ENCODE measurements at places on chromosomes 3 and 15.

GRCh38 chr15:36632226-36632625 lies 52.8 kb downstream of the CDIN1 start:
- no peaks in the 10 kb centered on the region for H3K36me3 ChIP-seq
- H3K27ac ChIP-seq, result no peak overlapping the region
- H3K4me3 ChIP-seq, result no peak overlapping the region
- DNase-seq, result no peak
- no peaks in the 10 kb centered on the region for H3K4me1 ChIP-seq

DNA sequence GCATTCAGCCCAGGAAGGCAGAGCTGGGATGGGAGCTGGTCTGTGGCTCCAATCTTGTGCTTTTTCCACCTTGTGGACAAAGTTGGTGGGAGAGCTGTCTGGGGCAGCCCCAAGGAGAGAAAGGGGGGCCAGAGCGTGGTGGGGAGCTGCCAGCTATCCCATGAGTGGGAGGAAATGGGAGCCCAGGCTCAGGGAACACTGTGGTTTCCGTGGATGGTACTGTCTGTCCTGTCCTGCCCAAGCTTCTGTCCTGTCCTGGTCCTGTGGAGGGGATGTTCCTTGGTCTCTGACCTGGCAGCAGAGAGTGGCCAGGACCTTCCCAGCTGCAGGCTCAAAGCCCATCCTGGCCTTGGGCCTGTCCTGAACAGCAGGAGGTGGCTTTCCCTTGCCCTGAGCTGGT lies 72.6 kb upstream of the SEC13 start:
- no peak overlapping the region for H3K4me3 ChIP-seq
- H3K4me1 ChIP-seq, result peaks cover 13% of the 10 kb centered on the region
- H3K27ac ChIP-seq, result no peak overlapping the region
- no peak for DNase-seq
- no peaks in the 10 kb centered on the region for H3K36me3 ChIP-seq

DNA sequence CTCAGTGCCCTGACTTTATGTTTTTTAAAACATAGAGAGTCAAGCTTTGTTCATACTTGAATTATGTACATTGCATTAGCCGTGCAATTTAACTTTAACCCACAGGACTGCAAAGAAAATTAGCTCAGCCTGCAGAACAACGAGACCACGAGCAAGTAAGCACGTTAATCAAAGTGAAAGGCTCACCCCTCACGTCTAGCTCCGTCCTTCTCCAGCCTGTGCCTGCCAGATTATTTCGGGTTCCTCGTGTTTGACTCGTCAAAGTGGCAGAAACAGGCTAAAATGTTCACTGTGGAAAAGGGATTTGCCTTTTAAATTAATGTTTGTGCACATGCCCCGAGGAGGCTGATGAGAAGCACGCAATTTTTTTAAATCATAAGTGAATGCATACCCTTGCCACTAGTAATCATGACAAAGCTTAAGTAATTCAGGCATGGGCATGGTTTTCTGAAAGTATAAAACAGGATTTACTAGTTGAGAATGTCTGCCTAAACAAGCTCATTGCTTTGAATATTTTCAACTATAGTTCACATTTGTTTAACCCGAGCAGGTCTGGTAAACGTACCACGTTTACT lies 15.3 kb downstream of the ZBTB38 start:
- no peak overlapping the region for H3K4me3 ChIP-seq
- H3K4me1 ChIP-seq, result no peaks in the 10 kb centered on the region
- DNase-seq, result no peak
- H3K27ac ChIP-seq, result no peak overlapping the region
- H3K27me3 ChIP-seq, result no peaks in the 10 kb centered on the region
- H3K36me3 ChIP-seq, result no peaks in the 10 kb centered on the region

DNA sequence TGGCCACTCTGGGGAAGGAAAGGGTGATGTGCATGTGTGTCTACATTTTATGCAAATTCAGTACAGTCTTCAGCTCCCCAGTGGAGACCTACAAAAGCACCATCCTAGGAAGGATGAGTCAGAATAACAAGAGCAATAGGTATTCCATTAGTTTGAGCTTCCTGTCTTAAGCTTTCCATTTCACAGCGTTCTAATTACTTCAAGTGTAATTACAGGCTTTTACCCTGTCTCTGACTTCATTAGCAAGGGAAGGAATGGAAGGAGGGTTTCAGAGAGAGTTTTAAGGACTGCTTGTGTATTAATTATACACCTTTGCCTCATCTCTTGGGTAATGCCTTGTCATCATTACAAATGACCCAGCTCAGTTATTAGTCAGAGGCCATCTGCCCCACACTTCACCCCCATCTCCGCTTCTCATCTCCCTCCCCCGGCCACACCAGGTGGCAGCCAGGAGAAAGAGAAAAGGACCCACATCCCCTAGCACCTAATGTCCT lies 202.8 kb upstream of the MRPL3 start:
- H3K27ac ChIP-seq, result no peak overlapping the region
- DNase-seq, result no peak
- no peaks in the 10 kb centered on the region for H3K4me1 ChIP-seq

DNA sequence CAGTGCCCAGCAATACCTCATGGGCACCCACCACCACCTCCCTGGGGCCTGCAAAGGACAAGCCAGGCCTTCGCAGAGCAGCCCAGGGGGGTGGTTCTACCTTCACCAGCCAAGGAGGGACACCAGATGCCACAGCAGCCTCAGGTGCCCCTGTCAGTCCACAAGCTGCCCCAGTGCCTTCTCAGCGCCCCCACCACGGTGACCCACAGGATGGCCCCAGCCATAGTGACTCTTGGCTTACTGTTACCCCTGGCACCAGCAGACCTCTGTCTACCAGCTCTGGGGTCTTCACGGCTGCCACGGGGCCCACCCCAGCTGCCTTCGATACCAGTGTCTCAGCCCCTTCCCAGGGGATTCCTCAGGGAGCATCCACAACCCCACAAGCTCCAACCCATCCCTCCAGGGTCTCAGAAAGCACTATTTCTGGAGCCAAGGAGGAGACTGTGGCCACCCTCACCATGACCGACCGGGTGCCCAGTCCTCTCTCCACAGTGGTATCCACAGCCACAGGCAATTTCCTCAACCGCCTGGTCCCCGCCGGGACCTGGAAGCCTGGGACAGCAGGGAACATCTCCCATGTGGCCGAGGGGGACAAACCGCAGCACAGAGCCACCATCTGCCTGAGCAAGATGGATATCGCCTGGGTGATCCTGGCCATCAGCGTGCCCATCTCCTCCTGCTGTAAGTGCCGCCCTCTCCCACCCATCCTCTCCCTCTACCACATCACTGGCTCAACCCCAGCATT lies 19.2 kb upstream of the BFSP2 start:
- no peak overlapping the region for H3K4me3 ChIP-seq
- no peaks in the 10 kb centered on the region for H3K4me1 ChIP-seq
- DNase-seq, result no peak
- no peak overlapping the region for H3K27ac ChIP-seq
- H3K27me3 ChIP-seq, result no peaks in the 10 kb centered on the region

DNA sequence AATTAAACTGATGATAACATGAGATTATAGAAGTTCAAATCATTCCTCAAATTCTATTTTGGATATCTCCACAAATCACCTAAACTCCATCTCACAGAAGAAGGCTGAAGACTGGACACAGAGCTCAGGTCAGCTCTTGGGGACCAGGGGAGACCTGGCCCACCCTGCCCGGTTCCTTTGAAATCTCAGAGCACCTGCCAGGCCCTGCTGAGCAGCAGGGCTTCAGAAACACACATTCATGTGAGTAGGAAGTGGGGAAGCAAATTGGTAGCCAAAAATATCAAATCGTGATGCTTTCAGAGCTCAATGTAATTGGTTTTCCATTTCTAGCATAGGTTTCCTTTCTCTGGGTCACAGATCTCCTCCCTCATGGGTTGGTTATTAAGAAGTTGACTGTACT lies 76.2 kb downstream of the OCA2 start:
- no peaks in the 10 kb centered on the region for H3K27me3 ChIP-seq
- no peak for DNase-seq
- no peak overlapping the region for H3K27ac ChIP-seq
- H3K36me3 ChIP-seq, result no peaks in the 10 kb centered on the region
- no peak overlapping the region for H3K4me3 ChIP-seq

GRCh38 chr3:9361691-9362388 lies 1.0 kb upstream of the THUMPD3 start:
- H3K4me3 ChIP-seq, result no peak overlapping the region
- peak overlapping the region; percentile 100 for H3K27ac ChIP-seq
- peaks cover 13% of the 10 kb centered on the region for H3K4me1 ChIP-seq
- H3K36me3 ChIP-seq, result peaks cover 18% of the 10 kb centered on the region

DNA sequence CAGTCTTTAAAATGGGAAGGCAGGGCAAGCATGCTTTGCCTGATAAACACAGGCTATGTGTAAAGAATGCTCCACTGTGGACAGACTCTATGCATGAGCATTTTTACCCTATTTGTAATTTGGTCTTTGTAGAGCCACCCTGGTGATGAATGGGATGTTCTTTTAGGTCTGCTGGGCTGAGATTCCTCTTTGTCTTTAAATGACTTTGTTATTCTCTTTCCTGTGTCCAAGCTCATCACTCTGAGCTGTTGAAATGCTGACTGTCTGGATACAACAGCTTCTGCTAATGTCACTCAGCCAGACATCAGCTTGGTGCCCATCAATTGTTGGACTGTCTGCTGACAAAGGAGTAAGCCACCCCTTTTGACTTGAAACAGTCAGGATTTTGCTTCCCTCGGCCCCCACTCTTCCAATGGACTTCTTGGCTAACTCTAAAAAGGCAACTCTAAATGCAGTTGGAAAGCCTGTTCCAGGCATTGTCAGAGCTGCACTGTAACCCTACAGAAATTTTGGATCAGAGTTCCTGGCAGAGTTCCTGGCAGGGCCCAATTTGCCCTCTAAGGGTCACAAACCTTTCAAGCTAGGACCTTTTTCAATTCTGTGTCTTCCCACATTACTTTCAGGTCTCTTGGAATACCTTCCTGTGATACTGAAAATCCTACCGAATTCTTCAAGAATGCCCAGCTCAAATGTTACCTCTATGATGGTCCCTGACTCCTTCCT lies 40.5 kb upstream of the EIF1B start:
- H3K36me3 ChIP-seq, result no peaks in the 10 kb centered on the region
- no peak overlapping the region for H3K4me3 ChIP-seq
- no peak for DNase-seq

DNA sequence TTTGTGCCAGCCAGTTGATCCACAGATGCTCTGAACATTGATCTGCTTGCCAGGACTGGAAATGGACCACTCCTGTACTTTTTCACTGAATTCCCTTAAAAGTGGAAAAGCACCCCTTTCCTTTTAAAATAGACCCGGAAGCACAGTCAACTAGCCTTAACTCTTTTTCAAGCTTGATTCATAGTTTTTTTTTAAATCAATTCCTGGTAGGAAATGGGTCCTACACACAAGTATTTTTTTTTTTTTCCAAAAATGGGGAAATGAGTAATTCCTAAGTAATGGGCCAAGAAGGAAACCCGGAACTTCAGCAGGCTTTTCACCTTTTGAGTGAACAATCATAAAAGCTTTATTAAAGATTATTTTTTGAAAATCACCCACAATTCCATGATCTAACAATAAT lies 234.4 kb upstream of the ADAMTS9 start:
- no peak overlapping the region for H3K27ac ChIP-seq
- no peak overlapping the region for H3K4me3 ChIP-seq
- H3K36me3 ChIP-seq, result no peaks in the 10 kb centered on the region
- no peak for DNase-seq
- H3K4me1 ChIP-seq, result no peaks in the 10 kb centered on the region

- no peaks in the 10 kb centered on the region for H3K27me3 ChIP-seq
- no peak for DNase-seq
- no peak overlapping the region for H3K27ac ChIP-seq
- H3K36me3 ChIP-seq, result no peaks in the 10 kb centered on the region
- H3K4me1 ChIP-seq, result no peaks in the 10 kb centered on the region
Measured at GRCh38 chr3:134002306-134002705, 27.4 kb downstream of the SLCO2A1 start.

GRCh38 chr3:186217820-186218164 lies 108.9 kb upstream of the ETV5 start:
- no peaks in the 10 kb centered on the region for H3K4me1 ChIP-seq
- no peak overlapping the region for H3K4me3 ChIP-seq
- H3K27ac ChIP-seq, result no peak overlapping the region
- no peak for DNase-seq
- H3K36me3 ChIP-seq, result peaks cover 91% of the 10 kb centered on the region

DNA sequence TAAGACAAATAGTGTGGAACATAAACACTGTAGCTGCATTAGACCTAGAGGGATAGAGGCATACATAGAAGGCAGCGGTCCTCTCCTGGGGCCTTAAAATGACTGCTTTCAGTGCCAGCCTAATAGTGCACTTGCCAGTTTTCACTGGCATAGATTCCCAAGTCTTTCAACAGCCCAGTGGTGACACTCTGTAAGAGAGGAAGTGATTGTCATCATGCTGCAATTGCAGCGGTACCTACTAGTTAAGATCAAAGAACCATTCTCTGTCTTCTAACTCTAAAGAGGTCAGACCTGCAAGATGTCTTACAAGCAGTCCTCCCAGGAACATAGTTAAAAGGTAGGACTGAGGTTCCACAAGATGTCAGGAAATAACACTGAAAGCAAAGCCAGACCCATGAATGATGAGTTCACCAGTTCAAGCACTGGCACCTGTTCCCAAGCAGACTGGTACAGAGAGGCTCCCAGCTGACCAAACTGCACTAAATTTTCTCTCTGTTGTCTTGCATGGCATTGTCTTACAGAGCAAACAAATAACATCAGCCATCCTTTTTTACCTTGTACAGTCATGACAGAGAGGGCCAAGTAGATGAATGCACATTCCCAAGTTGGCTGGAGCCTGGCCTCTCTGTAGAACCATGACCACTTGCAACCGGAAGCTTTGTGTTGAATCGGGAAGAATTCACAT lies 100.5 kb upstream of the SKOR1 start:
- H3K4me1 ChIP-seq, result peaks cover 4% of the 10 kb centered on the region
- no peak overlapping the region for H3K4me3 ChIP-seq
- no peak overlapping the region for H3K27ac ChIP-seq
- no peak for DNase-seq

DNA sequence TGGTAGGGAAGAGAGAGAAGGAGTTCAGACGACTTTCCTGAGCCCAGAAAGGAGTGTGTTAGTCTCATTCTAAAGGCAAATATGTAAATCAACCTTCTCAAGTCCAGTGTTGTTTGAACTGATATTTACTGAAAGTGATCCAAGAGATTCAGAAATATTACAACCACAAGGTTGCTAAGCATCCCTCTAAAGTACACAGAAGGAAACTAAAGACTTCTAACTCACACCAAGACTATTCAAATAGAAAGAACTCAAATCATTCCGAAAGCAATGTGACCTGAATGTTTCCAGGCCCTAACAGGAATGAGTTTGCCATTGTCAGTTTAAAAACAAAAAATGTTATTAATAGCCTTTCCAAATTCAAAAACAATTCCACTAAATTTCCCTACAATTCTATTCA lies 56.9 kb upstream of the VGLL3 start:
- H3K27me3 ChIP-seq, result no peaks in the 10 kb centered on the region
- DNase-seq, result no peak
- no peak overlapping the region for H3K27ac ChIP-seq
- H3K4me1 ChIP-seq, result no peaks in the 10 kb centered on the region

DNA sequence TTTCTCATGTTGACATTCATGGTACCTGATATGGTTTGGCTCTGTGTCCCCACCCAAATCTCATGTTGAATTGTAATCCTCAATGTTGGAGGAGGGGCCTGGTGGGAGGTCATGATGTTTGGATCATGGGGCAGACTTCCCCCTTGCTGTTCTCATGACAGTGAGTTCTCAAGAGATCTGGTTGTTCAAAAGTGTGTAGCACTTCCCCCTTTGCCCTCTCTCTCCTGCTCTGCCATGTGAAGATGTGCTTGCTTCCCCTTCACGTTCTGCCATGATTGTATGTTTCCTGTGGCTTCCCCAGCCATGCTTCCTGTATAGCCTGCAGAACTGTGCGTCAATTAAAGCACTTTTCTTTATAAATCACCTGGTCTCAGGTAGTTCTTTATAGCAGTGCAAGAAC lies 3.3 kb upstream of the UBL7 start:
- H3K4me3 ChIP-seq, result no peak overlapping the region
- H3K4me1 ChIP-seq, result peaks cover 27% of the 10 kb centered on the region
- H3K27me3 ChIP-seq, result no peaks in the 10 kb centered on the region
- H3K36me3 ChIP-seq, result peaks cover 6% of the 10 kb centered on the region

Data from CD14-positive monocyte (primary cell).